Right cardiac atrium (tissue), 5 donors: ENCODE measurements at places on chromosomes 6 and 20. TPM values are rescaled to one million over a fixed set of nuclear protein-coding genes. Genes with fewer than 3 reads are reported as not detected.

DNA sequence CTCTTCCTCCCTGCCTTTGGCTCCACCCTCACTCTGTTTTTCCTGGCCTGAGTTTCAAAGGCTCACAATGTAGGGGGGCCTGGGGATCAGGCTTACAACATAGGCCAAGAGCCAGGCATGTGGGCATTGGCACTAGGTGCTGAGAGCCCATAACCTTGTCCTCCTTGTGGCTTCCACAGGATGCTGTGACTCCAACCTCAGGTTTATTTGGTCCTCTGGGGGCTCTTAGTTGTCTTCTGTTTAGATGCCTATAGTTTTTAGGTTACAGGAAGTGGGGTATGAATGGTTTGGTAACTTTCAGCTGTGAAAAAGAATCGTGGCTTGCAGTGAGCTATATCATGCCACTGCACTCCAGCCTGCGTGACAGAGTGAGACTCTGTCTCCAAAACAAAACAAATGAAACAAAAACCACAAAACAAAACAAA lies 25.6 kb downstream of the MMP24 start:
- no peak for DNase-seq

GRCh38 chr6:20554326-20554725 lies 20.1 kb downstream of the CDKAL1 start:
- no peak for DNase-seq

DNA sequence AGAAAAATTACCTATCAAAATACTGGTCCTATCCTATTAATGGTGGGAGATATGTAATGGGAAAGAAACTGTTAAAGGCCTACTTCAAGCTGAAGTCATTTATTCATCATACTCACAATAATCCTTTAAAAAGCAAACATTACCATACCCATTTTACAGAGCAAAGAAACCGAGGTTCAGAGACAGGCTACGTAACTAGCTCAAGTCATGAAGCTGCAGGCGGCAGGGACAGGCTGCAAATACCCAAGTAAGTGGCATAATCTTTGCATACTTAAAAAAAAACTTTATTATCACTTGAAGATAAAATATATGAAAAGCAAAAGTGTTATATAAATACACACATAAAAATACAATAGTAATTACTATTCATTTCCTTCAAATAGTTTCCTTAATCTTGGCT lies 2.6 kb downstream of the RALGAPA2 start:
- no peak for DNase-seq

- peak; percentile 85 for DNase-seq
Measured at GRCh38 chr20:37384683-37385174, 38.8 kb downstream of the SRC start.

- no peak for DNase-seq
Measured at GRCh38 chr6:97919631-97920030, 636.6 kb upstream of the MMS22L start.

DNA sequence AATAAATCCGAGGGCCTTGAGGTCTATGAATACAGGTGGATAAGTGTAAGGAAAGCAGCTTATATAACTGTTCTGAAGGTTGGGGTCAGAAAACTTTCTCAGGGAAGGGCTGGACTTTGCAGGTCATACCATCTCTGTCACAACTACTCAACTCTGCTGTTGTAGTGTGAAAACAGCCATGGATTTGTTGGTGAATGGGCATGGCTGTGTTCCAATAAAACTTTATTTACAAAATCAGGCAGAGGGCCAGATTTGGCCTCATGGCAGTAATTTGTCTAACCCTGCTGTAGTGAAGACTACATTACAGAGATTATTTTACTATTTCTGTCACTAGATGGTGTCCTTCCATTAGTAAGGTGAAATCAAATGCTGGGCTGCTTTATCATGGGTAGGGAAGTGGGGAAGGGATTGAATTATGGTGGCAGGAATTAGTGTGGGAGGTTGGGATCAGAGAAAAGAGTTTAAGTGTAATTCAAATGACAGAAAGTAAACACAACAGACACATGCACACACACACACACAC lies 409.6 kb upstream of the CHD6 start:
- no peak for DNase-seq

DNA sequence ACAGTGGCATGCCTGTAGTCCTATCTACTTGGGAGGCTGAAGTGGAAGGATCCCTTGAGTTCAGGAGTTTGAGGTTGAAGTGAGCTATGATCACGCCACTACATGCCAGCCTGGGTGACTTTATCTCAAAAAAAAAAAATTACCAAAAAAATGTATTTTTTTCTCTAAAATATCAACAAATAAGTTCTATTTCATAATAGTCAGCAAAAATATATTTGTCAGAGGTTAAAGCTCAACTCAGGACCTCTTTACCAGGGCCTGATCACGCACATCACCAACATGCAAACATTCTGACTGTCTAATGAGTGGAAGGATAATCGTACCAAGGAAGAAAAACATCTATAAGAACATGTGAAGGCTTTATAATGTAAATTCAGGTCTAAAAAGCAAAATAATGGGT lies 387.0 kb downstream of the SYNE1 start:
- DNase-seq, result no peak

DNA sequence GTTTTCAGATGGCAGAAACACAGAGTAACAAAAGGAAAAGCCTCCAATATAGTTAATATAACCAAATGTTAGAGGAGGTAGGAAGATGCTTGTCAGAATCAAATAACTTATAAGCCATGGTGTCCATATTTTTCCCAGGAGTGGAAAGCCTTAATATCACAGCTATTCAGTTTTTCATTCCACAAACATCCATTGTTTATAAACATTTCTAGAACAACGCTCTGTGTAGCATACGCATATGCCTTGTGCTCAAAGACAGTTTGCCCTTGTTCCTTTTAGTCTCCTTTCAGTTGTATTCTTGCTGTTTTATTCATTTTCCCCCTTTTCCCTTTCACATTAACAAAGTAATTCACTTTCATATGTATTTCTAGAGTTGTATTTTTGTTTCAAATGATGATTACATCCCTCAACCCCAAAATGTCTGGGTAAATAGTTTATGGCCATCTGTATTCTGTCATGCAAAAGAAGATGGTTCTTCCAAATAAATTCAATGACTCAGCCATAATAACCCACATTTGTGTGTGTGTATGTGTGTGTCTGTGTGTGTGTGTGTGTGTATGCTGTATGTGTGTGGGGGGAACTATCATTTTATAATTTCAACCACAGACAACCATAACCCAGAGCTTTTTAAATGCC lies 455.7 kb upstream of the SOX4 start:
- DNase-seq, result no peak

DNA sequence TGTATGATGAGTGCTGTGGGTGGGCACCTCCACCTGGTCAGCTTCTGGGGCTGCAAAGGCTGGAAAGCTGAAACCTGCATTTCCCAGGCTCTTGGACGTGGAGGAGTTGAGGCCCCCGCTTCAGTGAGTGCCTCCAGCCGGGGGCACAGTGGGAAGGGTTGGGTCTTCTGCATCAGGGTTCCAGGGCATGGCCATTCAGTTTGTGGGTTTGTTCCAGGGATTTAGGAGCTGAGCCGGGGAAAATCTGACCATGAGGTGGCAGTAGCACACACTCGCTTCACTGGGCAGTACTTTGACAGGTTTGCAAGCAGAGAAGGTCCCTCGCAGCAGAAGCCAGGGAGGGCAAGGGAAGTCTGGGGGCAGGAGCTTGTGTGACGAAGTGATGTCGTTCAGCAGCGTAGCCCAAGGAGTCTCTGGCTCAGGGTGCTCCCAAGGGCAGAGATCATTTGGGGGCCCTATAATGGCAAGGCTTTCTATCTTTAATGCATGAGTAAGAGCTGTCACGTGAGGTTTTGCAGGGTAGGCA lies 69.5 kb upstream of the SULF2 start:
- no peak for DNase-seq

DNA sequence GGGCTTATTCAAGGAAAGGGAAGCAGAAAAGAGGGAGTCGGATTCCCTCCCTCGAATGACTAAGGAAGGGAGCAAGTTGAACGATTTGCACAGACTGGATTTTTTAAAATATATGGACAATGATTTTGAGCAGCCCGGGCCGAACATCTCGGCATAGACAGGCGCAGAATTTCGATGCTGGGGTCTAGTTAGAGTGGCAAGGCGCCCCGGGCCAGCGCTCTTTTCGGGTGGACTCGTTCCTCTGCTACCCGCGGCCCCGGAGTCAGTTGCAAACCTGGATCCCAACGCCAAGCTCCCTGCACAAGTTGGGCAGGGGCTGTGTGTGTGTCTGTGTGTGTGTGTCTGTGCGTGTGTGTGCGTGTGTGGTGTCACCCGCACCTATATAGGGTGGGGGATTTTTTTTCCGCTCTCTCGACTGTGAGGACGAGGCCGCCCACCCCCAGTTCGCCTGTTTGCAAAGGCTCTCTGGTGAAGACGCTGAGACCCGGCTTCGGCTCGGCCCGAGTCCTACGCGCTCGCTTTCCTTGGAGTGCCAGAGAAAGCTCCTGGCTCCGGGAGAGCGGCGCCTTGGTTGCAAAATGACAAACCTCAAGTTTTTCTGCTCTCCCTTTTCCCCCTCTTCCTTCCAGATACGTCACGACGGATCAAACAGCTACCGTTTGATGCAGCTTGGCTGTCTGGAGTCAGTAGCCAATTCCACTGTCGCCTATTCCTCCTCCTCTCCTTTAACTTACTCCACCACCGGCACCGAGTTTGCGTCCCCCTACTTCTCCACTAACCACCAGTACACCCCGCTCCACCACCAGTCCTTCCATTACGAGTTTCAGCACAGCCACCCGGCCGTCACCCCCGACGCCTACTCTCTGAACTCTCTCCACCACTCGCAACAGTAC lies 1.4 kb downstream of the TFAP2D start:
- DNase-seq, result peak; percentile 41

GRCh38 chr20:3092611-3093379 lies 8.3 kb upstream of the AVP start:
- DNase-seq, result no peak

- DNase-seq, result no peak
Measured at GRCh38 chr20:40991181-40991889, 37.3 kb upstream of the TOP1 start.

GRCh38 chr6:6764764-6765434 lies 176.4 kb downstream of the LY86 start:
- no peak for DNase-seq

DNA sequence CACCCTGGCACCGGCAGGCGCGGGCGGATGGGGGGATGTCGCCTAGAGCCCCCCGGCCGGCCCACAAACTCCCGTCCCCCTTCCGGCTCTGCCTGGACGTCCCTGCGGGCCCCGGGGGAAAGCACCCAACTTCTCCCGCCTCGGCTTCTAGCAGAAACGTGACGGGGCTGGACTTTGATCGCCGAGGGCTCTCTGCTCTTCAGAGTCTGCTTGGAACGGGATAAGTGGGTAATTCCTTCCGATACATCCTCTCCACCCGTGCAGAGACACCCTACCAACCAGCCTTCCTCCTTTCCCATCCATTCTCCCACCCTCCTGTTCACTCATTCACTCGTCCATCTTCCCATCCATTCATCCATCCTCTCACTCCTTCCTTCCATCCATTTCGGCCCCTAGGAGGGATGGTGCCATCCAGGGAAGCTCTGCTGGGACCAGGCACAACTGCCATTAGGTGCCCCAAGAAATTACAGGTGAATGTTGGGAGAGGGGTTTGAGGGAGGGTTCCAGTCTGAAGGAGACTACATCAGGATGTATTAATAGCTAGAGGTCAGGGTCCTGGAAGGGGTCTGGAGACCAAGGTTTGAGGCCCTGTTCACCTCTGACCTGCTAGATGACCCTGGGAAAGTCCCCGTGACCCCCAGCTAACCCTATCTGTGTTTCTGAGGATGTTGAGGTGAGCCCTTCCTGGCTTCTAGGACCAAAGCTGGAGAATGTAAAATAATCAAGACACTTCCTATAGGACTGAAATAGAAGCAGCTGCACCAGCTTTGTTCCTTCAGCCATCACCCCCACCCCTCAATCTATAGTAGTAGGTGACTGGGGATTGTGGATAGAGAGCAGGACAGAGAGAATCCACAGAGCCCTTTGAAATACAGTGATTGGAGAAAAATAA lies 538 bp downstream of the TTLL9 start:
- no peak for DNase-seq

The ADGB gene
- not detected for total RNA-seq

The CDKAL1 gene
- total RNA-seq, result 11.1 TPM

The HLA-DPA1 gene
- total RNA-seq, result 58.6 TPM

The ZSCAN16 gene
- 2.9 TPM for total RNA-seq

The MOG gene
- total RNA-seq, result 2.4 TPM

The ZSWIM3 gene
- 3.3 TPM for total RNA-seq
